ENCODE measurements at places on chromosomes 11 and 22.

- DNase-seq, result no peak
Observed at GRCh38 chr11:46044601-46045000, 76.7 kb downstream of the PHF21A start.

DNA sequence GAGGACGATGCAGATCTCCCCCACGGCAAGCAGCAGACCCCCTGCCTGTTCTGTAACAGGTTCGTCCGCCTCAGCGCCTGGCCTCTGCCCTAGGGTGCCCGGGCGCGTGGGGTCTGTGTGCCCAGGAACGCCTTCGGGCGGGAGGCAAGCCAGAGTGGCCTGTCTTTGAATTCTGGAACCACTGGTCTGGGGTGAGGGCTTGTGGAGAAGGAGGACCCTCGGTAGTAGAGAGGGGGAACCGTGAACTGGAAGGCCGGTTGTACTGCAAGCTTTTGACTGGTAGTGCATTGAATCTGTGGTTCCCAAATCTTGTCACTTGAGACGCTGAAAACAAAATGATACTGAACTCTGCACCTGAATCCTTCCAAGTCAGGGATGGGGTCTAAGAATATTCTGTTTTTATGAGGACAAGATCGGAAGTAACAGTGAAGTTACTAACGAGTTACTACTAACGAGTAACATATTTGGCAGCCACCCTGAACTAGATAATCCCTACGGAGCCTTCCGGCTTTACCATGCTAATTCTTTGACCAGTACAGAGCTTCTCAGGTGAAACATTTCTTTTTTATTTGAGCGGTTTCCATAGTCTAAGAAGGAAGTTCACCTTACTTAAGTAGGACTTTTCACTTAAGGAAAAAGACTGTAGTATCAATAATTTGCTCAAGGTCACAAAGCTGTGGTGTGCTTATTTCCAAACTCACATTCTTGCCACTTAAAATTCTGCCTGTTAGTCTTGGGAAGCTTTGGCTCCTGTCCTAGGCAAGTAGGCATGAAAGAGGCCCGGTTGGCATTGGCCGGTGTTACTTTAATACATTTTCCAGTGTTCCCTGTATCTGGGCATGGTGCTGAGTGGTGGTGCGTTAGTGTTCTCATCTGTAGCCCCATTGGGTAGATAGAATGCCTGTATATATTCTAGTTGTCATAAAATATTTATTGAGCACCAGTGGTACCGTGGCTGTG is 860 bp downstream of the PRMT3 start:
- no peak for DNase-seq

GRCh38 chr22:39710380-39711150 is 140.0 kb downstream of the CACNA1I start:
- no peak for DNase-seq

DNA sequence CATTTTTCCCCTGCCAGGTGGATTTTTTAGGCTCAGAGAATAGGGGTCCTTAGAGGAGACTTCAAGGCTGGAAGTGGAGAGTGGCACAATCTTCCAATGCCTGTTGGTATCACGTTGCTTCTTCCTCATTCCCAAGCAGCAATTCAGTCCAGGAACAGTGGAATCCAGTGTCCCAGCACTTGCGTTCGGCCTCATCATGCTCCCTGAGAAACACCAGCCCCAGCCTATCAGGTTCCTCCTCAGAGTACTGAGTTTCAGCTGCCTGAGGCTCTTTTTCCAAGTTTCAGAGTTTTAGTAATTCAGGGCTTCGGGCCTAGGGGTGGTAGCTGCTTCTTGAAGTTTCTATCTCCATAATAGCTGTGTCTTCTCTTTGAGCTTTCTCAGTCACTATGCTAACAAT is 31.9 kb upstream of the NRGN start:
- no peak for DNase-seq

DNA sequence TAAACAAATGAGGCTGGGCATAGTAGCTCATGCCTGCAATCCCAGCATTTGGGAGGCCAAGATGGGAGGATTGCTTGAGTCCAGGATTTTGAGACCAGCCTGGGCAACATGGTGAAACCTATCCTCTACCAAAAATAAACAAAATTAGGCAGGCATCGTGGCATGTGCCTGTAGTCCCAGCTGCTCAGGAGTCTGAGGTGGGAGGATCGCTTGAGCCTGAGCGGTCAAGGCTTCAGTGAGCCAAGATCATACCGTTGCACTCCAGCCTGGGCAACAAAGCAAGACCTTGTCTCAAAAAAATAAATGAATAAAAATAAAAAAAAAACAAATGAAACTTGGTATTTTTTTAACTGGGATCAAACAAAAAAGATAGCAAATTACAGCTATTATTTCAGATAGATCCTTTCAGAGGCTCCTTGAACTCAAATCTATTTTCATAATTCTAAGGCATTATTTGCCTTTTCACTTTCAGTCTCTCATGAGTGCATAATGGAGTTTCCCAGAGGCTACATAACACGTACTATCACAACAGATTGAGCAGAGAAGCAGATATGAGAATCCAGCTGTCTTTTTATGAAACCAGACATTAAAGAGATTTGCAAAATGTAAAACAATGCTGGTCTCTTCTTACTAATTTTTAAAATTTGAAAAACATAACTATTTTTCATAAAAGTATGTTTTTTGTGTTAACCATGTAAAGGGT is 23.1 kb downstream of the DDIAS start:
- DNase-seq, result no peak

- no peak for DNase-seq
Observed at GRCh38 chr11:91947215-91947820, 277.3 kb upstream of the FAT3 start.

DNA sequence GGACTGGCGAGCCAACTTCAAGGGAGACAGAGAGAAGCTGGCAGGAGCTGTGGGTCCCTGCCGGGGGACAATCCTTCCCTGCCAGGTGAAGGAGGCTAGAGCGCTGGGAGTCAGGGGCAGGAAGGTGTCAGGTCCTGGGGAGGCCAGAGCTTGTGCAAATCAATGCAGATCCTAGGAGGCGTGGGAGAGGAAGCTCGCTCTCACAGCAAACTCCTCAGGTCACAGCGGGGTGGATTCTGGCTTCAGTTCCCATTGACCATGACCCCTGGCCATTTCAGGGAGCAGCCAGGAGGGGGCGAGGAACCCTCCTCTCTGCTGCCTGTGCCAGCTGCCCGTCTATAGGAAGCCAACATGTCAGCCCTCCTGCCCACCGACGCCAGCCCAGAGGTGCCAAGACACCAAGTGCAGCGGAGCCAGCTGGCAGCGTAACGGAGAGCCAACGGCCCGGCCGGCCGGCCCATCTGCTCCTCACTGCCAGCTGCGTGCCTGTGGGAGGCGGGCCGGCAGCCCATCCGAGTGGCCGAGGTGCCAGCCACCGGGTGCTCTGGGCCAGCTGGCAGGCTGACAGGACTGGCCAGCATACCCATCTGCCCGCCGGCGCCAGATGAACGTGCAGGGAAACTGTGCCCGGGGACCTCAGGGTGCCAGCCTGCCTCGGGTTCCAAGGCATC is 374.8 kb downstream of the MIAT start:
- DNase-seq, result no peak

GRCh38 chr11:72150882-72151281 is 15.4 kb downstream of the FOLR3 start:
- no peak for DNase-seq

- DNase-seq, result no peak
Observed at GRCh38 chr11:10597877-10598351, 29.4 kb upstream of the LYVE1 start.

DNA sequence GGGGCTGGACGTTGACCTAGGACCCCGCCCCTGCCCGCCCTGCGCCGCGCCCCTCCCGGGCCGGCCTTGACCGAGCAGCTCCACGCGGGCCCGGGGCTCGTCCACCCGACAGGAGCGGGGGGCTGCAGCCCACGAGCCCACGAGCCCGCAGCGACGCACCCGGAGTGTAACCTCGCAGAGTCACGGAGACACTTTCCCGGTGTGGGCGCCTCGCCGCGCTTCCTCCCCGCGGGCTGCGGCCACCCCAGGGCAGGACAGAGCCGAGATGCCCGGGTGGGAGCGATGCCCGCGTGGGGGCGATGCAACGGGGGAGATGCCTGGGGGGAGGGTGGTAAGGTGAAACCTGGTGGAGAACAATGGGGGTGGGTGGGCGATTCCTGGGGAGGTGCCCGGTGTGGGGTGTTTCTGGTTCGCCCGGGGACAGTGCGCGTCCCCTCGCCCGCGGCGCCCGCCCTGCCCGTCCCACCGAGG is 4.9 kb upstream of the ZBED4 start:
- DNase-seq, result no peak

DNA sequence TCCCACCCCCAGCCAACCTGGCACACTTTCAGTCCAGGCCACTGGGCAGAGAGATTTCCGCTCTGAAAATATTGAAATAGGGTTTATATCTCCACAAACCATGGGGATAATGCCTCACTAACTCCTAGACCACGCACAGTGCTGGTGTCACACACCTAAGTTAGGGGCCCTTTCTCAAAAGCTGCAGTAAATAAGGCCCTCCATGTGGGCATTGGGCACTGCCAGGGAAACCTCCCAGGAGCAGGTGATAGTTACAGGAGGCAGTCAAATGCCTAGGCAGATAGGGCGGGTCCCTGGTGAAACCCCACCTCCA is 3.1 kb upstream of the IL10RA start:
- DNase-seq, result no peak

DNA sequence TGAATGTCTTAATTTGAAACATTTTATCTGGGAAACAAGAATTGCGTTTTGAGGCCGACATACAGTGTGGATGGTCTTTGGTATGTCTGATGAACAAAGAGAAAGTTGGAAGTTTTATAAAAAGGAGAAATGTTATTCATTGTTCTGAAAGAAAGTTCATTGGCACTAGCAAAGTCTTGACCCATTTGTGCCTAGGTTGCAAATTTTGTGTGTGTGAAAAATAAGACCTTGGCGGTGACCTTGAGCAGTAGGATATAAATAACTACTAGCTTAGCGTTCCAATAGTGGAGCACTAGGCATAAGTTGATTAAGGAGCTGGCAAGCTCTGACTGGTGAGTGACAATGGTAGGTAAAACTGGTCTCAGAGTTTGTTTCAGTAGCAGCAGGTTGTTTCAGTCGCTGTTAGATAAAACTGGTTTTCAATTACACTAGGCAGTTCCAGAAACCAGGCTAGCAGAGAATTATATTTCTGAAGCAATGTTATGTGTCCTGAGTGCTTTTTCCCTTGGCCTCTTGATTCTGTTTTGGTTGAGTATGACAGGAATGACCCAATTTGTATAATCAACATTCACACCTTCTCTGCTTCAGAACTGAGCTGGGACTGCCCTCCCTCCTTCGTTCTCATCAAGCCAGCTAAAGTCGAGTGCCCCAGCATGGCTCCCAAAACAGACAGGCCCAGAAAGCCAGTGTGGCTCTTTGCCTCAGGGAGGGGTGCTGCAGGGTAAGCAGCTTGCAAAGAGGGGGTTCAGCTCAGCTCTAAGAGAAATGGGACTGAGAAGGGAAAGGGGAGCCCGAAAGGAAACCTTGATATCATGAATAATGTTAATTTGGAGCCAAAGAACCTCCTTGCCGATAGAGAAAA is 85.7 kb downstream of the NTM start:
- no peak for DNase-seq

DNA sequence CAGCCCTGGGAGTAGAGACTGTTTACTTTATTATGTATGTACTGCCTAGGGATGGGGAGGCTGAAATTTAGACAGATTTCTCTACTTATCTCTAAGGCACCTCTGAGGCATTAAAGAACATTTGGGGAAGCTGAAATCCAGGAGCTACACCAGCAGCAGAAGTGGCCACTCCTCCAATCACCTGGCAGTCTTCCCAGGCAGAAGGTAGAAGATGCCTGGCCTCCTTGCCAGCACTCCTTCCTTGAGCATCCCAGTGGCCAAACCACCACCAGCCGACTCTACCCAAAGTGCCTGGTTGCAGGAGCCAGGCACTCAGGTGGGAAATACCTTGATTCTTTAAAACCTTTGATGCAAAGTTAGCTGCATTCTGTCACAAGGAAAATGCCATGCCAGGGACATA is 1.9 kb upstream of the FAT3 start:
- DNase-seq, result no peak

DNA sequence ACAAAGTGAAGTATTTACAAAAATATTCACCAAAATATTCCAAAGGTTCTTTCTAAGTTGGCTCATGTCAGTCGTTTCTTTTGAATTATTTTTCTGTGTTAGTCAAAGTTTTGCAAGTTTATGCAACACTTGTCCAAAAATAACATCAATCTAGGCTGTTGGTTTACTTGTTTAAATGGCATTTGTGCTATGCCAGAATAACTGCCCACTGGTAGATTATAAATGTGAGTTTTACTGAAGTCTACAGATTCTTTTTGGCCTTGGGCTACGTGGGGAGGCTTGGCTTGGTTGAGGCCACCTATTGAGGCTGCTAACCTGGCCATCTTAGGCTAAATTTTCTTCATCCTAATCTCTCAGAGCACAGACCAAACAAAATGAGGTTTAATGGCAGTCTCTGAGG is 1091.9 kb upstream of the RAG2 start:
- DNase-seq, result no peak

GRCh38 chr11:16862726-16863125 is 124.3 kb downstream of the C11orf58 start:
- no peak for DNase-seq

DNA sequence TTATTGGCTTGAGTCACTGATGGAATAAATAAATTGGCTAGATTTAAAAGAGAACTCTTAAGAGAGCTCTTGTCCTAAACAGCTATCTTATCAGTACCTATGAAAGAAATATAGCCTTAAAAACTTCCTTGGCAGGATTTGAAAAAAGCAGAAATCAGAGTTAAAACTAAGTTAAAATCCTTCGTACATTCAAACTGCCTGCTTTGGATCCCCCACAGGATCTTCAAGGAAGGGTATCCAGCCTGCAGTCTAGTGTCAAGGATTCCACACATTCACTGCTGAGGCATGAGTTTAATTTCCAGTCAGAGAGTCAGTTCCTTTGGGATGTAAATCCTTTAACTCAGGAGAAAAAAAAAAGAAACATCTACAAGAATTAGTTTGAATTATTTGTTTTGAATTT is 242.9 kb upstream of the UBASH3B start:
- DNase-seq, result no peak

DNA sequence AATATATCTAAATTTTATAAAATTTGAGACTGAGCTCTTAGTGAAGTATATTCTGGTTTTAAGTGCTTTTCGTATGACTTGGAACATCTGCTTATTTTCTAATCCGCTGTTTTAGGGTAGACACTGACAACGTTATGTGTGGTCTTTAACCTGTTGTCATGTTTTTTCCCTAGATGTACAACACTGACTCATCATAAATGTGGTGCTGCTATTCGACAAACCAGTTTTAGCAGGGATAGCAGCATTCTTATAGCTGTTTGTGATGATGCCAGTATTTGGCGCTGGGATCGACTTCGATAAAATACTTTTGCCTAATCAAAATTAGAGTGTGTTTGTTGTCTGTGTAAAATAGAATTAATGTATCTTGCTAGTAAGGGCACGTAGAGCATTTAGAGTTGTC is 23.8 kb upstream of the HIKESHI start:
- no peak for DNase-seq

GRCh38 chr22:37336579-37336978 is 54.3 kb downstream of the CYTH4 start:
- no peak for DNase-seq
